ENCODE measurements at places on chromosomes 7 and 10. TPM values are rescaled to one million over a fixed set of nuclear protein-coding genes. Genes with fewer than 3 reads are reported as not detected.

Gene PNLIPRP3
- not detected for polyA plus RNA-seq

Gene AGR2
- polyA plus RNA-seq: not detected

Gene UCMA
- 0.11 TPM for polyA plus RNA-seq

- DNase-seq: no peak
These were observed 272.6 kb downstream of the DOCK4 start for GRCh38 chr7:111933609-111934008.

GRCh38 chr7:51783241-51783640 lies 466.6 kb upstream of the COBL start:
- no peak for DNase-seq

- DNase-seq: no peak
These were observed 19.9 kb upstream of the TRUB1 start for GRCh38 chr10:114917927-114918672.

GRCh38 chr7:130009848-130010688 lies 41.1 kb downstream of the ZC3HC1 start:
- no peak for DNase-seq

- no peak for DNase-seq
These were observed 16.0 kb downstream of the GIMAP5 start for GRCh38 chr7:150753239-150753638.
